Right atrium auricular region (tissue), 2 donors: ENCODE measurements at places on chromosomes 5 and 9. TPM values are rescaled to one million over a fixed set of nuclear protein-coding genes. Genes with fewer than 3 reads are reported as not detected.

The AGXT2 gene
- not detected for total RNA-seq

GRCh38 chr5:21649969-21650368 is 1203.2 kb downstream of the CDH12 start:
- DNase-seq = no peak

The PCDHB8 gene
- total RNA-seq = 0.90 TPM

- DNase-seq = no peak
Observed at GRCh38 chr5:62259699-62260250, 46.2 kb upstream of the KIF2A start.

DNA sequence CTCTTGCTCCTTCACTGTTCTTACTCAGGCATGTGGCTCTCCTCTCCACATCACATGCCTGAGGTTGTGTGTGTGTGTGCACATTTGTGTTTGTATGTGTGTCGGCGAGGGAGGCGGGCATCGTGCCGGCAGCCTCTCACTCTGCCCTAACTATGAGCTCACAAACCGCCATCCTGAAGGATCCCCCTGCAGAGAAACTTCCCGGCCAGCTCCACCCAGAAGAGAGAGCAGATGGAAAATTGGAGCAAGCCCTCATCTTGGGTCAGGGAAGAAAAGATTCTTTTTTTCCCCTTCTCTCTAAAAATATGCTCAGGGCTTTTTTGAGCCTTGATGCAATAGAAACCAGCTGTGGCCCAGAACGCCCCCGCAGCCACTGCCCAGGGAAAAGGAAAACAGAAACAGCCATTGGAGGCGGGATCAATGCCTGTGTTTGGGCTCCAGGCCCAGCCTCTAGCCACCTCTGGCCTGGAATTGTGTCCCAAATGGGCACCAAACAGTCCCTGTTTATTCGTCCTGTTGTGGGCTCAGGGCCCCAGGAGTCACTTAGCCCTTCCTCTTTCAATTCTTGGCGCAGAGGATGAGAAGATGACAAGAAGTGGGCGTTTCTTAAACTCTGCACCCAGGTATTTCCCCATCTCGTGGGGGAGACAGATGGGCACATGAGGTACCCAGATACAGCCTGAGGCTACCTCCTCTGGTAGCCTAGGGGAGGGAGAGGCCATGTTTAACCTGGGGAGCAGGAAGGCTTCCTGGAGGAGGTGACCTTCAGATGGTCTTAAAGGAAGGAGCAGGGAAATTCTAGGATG is 151.5 kb downstream of the RGS3 start:
- DNase-seq = peak; percentile 72

The CFAP157 gene
- total RNA-seq = not detected

- no peak for DNase-seq
Observed at GRCh38 chr5:75361310-75361709, 24.3 kb downstream of the HMGCR start.

The RPL12 gene
- total RNA-seq = 623 TPM

GRCh38 chr9:11235061-11235460 is 622.3 kb upstream of the PTPRD start:
- no peak for DNase-seq

The TRIP13 gene
- 0.93 TPM for total RNA-seq

DNA sequence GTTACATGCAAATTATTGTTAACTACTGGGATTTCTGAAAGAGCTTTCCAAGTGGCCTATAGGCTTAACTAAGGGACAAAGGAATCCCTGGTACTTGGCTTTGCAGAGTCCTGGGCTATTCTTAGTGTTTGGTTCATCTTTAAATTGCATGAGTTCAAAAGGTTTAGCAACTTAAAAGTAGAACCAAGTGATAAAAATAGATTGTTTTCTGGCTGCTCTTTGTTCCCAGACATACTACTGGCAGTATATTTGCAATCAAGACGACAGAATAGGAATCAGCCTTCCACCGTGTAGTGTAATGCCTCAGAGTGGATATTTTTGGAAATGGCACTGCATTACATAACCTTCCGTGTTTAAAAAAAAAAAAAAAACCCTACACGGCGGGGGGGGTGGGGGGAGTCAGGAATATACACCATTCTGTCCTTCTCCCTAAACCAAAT is 1.0 kb downstream of the NREP start:
- no peak for DNase-seq

The C1QTNF2 gene
- 1.5 TPM for total RNA-seq

DNA sequence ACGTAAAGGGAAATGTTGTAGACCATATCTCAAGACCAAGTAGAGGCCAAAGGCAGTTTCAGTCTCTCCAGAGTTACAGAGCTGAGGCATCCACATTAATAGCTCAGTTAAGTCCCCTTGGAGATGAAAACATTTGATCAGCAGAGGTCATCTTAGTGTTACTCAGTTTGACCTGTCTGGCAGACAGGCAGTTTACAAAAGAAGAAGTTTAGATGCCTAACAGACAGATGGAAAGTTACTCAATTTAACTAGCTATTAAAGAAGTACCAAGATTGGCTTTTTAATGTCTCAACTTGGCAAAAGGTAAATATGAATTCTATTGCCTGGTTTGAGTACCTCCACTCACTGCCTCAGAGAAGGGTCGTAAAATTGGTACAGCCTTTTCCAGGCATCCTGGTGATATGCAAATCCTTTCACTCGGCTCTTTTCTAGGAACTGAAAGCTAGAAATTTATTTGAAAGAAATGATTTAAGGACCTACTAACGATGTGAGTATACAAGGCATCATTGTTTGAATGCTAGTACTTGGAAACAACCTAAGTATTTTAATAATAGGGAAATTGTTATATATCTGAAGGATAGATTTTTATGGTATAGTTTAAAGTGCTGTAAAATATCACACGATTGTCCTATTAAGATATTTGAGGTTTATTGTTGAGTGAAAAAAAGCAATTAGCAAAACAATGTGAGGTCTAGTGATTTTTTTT is 14.8 kb downstream of the ACO1 start:
- DNase-seq = no peak

The MLANA gene
- total RNA-seq = not detected

DNA sequence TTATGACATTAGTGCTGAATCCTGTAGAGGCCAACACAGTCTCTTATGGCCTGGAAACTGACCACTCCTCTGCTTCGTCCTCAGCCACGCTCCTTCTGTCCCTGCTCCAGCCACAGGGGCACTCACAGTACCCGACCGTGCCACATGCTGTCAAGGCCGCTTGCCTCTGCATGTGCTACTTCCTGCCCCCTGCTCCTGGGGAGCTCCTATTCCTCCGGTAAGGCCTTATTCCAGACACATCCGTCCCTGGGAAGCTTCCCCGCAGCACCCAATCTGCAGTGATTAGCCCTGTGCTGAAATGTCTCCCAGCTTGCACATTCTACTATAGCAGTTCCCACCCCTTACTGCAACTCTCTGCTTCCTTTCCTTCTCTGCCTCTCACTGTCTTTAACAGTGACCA is 187.5 kb downstream of the CRB2 start:
- DNase-seq = no peak

The SHISAL2B gene
- total RNA-seq = not detected

DNA sequence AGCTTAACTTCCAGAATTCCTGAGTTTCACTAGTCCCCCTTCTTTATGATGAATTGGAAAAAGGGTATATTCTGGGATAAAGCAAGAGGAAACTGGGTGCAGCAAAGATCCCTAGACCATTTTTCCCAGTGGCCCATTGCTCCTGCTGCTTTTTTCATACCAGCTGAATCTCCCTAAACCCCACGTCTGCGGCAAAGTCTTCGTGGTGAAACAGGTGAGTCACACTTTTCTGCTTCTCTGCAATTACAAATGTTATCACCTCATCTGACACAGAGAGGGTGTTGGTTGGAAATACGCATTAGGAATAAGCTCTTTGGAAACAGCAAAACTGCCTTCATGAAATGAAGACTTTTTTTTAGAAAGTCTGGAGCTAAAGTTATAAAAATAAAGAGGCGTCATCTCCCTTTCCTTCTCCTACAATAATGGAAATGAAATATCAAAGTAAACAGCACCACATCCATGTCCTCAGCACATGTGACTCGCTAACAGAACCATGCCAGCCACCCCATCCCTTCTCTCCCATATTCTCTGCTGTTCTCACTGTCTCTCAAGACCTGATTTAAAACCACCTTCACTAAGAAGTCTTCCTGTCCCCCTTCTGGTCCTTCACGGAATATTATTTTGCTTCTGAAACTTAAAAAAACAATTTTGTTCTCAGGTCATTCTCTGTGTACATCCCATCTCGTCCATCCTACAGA is 39.5 kb upstream of the GLRX start:
- no peak for DNase-seq

DNA sequence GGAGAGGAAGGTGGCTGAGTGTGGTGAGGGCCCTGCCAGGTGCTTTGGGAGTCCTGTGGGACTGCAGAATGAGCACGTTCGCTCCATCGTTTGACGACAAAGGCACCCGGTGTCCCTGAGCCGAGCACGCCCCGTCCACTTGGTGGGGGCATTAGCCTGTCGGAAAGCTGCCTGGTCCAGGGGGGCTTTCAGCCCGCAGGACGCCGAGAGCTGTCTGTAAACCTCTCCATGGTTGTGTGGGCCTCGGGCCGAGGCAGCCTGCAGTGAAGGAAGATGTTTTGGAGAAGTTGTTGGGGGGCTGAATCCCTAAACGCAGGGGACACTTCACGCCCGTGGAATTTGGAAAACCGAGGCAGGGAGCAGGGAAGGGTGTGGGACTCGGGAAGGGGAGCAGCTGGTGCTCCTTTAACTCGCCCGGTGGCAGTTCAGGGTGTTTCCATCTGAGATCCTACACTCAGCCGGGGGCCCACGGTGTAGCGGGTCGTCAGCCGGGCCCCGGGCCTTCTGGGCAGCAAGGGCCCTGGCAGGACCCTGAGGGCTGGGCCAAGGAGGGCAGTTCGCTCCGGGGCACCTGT is 53.8 kb downstream of the MRPL36 start:
- no peak for DNase-seq

- DNase-seq = no peak
Observed at GRCh38 chr5:35956429-35956828, 18.0 kb upstream of the CAPSL start.

DNA sequence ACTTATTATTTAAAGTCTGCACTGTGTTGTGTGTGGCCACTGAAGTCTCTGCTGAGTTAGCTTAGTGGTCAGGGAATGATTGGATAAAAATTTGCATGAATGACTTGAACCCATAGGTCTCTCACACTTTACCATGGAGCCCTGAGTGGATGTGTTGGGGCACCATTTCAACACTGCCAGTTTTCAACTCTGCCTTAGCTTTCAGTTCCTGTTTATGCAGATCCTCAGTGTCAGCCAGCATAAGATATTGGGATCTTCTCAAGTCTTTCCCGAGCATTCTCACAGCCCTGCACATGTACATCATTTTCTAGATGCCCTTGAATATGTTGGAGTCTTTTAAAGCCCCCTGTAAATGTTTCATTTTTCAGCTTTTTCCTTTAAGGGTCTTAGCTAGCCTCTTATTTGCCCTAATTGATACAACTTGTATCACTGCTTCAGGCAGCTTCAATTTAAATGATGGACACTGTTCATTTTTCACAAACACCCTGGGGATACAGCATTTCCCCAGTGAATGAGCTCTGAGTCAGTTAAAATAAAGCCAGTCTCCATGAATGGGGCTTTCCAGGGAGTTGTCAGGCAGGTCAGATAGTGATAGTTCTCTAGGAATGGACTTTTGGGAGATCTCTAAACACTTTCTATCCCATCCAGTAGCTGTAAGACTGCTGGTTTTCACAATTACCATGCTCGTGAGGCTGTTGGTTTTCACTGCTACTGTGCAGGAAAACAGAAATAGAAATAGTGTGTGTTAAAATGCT is 211.9 kb upstream of the PAPPA start:
- no peak for DNase-seq

- no peak for DNase-seq
Observed at GRCh38 chr5:155406815-155407214, 393.3 kb downstream of the KIF4B start.

GRCh38 chr5:142522983-142523382 is 162.9 kb downstream of the FGF1 start:
- no peak for DNase-seq

The LNPEP gene
- 50.2 TPM for total RNA-seq

DNA sequence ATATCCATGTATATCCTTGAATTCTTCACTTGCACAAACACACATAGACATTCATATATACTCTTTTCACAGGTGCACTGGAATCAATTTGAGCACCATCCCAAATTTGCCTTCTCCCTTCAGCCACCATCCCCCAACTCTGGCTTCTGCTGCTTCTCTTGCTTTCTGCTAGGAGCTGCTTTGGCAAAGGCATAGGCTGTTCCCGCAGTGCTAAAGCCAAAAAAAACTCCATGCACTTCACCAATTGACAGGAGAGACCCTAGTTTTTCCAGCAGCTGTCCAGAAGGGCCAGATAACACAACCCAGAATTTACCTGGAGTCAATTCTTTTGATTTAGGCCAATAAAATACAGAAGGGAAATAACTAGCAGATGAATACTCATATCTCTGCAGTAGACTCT is 251.3 kb downstream of the NR2F1-AS1 start:
- no peak for DNase-seq

DNA sequence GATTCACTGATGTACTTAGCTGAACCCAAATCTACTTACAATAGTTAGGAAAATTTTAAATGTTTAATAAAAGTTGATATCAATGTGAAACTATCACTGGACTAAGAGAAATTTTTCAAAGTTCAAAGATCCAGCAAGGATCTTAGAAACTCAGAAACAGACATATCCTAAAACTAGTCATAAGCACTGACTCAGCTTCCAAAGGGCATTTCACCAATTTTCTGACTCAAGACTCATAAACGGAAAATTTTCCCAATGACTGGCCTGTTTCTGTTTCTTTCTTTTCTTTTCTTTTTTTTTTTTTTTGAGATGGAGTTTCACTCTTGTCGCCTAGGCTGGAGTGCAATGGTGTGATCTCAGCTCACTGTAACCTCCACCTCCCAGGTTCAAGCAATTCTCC is 66.6 kb downstream of the CDC14B start:
- DNase-seq = no peak

GRCh38 chr5:1930501-1930879 is 47.8 kb upstream of the IRX4 start:
- no peak for DNase-seq

DNA sequence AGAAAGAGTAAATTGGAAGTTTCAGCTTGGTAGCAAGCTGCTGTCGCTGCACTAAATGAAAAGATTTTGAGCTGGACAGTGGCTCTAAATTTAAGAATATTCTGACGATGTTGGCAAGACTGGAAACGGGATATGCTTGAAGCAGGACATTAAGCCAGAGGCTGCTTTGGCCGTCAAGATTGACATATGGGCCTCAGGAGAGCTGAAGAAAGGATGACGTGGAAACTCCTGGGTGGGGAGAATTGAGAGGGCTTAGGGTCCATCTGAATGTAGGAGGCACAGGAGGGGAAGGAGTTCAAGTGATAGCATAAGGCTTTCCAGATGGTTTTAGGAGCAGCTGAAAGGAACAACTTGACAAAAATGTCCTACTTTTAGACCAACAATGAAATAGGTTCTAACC is 108.9 kb downstream of the PAPPA start:
- DNase-seq = no peak

DNA sequence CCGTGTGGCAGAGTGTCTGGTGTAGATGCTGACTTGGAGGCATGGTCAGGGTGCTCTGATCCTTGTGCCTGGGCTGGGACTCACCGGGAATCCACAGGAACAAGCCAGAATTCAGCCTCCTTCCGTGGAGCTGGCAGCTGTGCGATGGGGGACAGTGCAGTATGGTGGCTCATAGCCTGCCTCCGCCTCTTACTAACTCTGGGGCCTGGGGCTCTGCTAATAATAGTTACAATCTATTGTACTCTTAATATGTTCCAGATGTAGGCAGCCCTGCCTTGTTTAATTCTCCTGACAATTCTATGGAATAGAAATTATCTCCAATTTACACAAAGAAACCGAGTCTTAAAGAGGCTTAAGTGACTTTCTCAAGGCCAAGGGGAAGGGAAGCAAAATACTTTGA is 77.6 kb downstream of the PCDH1 start:
- no peak for DNase-seq
